ENCODE measurements at places on chromosomes 6 and 20.

DNA sequence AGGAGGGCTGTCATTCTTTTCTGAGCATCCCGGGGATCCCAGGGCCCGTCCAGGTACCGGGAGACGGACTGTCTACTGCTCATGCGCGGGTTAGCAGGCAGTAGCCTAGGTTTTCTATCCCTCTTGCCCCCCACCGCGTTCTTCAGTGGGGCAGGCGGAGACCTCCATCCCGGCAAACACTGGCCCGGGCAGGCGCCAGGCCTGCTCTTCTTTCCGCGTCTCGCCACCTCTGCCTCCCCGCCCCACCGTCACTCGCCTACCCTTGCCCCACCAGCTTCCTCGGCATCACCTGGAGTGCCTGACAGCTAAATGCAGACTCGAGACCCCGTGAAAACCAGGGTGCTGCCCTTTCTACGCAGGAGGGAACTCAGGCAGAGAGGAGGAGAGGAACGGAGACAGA is 1937.7 kb upstream of the DEFB115 start:
- no peak for DNase-seq

DNA sequence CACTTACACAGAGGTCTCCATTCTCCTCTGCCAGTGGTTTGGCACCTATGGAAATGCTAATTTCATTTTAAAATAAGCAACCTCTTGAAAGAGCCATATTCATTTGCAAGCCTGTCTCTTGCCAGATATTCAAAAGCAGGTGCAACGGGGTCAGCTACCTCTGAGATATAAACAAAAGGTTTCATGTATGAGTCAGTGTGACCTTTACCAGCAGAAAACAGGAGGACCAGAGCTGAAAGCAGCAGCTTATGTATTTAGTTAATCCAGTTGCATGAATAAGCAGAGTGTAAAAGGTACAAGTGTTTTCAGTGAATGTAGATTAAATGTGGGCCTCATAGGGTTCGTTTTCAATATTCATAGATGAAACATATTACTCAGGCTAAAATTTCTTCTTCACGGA is 56.0 kb downstream of the TENT5A start:
- DNase-seq = peak; percentile 44

- peak; percentile 71 for DNase-seq
Observed at GRCh38 chr6:114042267-114043016, 71.5 kb upstream of the HDAC2 start.

GRCh38 chr6:109373762-109374161 is 8.5 kb downstream of the CD164 start:
- peak; percentile 89 for DNase-seq

DNA sequence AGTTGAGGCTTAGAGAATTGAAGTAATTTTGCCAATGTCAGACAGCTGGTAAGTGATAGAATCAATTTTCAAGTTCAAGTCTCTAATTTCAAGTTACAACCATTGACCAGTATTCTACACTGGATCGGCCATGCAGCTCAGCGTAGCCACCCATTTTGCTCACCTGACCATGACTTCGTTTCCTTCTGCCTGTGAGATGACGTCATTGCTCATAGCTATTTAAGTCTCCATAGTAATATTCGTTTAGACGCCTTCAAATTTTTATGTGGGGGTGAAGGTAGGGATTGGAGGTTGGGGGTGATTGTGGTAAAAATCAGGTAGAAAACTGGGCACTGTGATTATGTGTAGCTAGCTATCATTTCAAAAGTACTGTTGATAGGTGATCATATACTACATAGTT is 5.6 kb upstream of the HTR1B start:
- no peak for DNase-seq

GRCh38 chr6:116667623-116668022 is 943 bp downstream of the ZUP1 start:
- DNase-seq = peak; percentile 32

DNA sequence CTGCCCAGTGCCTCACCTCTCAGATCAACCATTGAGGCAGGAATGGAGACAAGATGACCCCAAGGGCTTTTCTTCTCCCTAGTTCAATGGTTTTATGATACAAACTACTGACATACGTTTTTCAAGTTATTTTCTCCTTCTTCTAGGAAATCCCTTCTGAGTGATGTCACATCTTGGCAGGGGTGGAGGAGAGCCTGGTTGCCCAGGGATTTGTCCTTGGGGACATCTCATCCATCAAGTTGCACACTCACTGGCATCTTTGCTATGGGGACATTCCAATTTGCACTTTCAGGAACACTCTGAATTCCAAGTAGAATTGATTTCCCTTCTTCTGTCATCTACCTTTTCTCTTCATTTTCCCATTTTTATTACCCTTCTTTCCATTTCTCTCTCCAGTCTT is 9.9 kb downstream of the ZFP57 start:
- no peak for DNase-seq

GRCh38 chr20:51769976-51770615 is 1.9 kb upstream of the ATP9A start:
- no peak for DNase-seq

- DNase-seq = no peak
Observed at GRCh38 chr6:52132292-52132691, 44.9 kb upstream of the PKHD1 start.

DNA sequence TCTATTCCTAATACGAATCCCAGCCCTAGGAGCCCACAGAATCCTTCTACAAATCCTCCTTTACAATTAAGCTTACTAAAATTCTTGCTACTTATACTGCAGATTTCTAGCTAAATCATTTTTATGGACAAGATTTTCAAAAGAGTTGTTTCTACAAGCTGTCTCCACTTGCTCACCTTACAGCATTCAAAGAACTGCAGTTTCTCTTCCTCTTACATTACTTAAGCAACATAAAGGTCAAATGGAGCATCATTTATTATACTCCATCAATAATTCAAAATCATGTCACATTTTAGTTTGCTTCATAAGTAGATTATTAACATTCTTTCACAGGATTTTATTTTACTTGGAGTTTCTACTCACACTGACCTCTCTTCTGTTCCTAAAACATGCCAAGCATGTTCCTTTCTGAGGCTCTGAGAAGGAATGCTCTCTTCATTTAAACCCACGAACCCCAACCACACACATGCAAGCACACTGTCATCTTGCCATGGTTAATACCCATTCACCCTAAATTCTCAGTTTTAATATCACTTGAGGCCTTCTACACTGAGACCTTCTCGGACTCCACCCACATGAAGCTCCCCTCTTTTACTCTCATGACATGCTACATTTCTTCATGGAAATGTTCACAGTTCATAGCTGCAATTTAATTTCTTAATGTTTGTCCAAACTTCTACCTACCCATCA is 388.2 kb downstream of the TBC1D32 start:
- DNase-seq = no peak

- no peak for DNase-seq
Observed at GRCh38 chr6:19013026-19013705, 626.0 kb downstream of the RNF144B start.

Data from GM12865 (cell line).